ENCODE measurements at places on chromosomes 3 and 15.

GRCh38 chr3:108008931-108009639 is 81.7 kb downstream of the CD47 start:
- peak; percentile 91 for DNase-seq

- peak; percentile 65 for DNase-seq
Observed at GRCh38 chr3:13091898-13092611, 18.8 kb upstream of the IQSEC1 start.

DNA sequence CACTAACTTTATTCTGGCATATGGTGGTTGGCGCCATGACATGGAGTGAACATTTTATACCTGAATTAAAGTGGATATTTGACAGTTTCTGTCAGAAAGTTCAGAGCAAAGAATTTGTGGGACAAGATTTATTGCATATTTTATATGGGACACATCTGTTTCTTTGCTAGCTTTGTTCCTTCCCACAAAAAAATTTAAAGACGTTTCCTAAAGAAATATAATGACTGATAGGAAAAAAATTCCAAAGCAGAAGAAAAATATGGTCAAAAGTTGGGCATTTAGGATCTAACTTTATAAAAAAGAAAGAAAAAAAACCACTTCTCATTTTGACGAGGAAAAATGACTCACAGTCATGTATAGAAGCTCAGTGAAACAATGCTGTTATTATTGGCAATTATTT is 101.6 kb downstream of the GREM1 start:
- DNase-seq: peak; percentile 39

DNA sequence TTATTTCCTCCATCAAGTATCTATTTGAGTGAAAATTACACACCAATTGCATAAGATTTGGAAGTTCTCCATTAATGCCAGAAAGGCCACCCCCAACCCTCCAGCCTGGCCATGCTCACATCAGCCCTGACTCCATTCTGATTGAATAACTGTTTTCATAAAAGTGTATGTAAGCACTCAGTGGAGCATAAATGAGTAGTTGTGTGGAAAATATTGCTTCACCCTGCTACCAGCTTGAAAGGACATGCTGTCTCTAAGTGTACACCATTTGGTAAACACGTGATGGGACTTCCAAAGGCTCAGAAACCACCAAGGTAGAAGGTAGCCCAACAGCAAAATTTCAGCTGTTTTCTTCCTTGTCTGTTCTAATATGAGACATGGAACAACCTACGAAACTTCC is 393.8 kb downstream of the ZNF385D start:
- DNase-seq: no peak

DNA sequence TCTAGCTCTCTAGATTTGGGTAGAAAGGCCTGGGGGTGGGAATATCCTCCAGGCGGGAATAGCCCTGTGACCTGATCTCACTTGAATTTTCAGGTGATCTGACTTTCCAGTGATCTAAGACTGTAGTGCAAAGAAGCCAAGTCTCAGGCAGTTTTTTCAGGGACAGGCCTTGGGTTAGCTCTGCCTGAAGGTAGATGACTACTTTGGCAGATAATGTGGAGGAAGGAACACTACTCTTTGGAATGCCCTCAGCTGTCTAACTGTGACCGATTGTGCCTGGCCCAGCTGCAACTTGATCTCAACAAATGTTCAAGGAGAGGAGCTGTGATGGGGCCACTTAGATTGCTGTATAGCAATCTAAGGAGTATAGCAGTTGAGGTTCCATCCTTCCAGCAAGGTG is 193.7 kb downstream of the TCF12 start:
- peak; percentile 7 for DNase-seq

GRCh38 chr3:182327196-182327681 is 466.1 kb upstream of the ATP11B start:
- DNase-seq: no peak

DNA sequence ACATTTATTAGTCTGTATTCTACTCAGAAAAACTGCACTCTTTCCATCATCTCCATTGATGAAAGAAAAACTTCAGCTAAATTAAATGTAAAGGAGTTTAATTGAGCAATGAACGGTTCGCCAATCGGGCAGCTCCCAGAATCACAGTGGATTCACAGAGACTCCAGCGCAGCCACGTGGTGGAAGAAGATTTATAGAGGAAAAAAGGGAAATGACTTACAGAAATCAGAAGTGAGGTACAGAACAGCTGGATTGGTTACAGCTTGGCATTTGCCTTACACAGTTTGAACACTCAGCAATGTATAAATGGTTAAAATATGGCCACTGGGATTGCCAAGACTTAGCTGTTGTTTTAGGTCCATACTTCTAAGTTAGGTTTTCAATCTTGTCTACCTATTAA is 2.8 kb upstream of the SUCLG2 start:
- DNase-seq: no peak

DNA sequence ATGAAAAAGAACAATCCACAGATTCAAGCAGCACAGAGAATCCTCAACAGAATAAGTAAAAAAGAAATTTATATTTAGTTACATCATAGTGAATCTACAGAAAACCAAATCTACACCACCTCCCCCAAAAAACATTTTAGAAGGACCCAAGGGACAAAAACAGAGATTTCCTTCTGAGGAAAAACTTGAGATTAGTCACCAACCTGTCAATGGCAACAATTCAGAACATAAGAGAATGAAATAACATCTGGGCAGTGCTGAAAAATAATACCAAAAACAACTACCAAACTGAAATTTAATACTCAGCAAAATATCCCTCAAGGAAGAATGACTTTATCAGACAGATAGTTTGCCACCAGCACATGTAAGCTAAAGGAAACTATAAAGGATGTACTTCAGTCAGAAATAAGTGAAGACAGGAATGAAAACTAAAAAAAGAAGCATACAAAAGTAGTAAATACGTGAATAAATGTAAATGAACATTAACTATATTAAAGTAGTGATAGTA is 260.7 kb downstream of the ULK4 start:
- DNase-seq: no peak

DNA sequence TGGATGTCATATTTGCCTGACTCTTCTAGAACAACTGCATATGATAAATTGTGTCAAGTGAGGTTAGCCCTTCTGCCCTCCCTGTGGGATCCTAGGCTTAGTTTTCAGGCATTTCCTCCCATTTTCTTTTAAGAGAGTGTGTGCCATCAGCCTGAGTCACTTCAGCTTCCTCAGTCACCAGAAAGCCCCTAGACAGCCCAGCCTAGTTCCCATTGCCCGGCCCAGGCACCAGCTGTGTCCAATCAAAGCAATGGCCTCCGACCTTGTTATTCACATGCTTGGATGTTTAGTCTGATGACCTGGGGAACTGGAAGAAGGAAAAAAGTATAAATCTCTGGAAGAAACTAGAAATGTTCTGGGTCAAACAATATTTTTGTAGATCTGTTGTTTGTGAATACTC is 221.9 kb upstream of the LRIG1 start:
- peak; percentile 90 for DNase-seq

GRCh38 chr15:69755551-69756310 is 303.1 kb downstream of the RPLP1 start:
- DNase-seq: peak; percentile 12

GRCh38 chr3:106573605-106574004 is 704.8 kb upstream of the CBLB start:
- DNase-seq: no peak

DNA sequence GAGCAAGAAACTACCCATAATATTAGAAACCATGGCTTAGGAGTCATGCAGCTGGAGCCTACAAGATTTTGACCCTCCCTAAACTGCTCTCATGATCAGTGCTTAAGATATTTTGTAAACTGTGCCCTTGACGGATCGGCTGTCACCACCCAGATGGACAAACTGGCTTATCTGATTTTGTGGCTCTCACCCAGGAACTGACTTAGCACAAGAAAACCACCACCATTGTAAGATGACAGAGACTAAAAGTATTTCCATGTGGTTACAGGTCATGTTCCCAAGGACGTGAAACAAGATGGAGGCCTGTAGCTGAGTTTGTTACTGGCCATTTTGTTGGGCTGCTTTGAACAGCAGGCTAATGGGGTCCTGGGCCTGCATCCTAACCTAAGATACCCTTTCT is 940.9 kb downstream of the OTOL1 start:
- DNase-seq: peak; percentile 75

- no peak for DNase-seq
Observed at GRCh38 chr3:169400205-169400604, 263.3 kb downstream of the MECOM start.

- peak; percentile 49 for DNase-seq
Observed at GRCh38 chr3:44125246-44125645, 116.4 kb upstream of the TOPAZ1 start.

DNA sequence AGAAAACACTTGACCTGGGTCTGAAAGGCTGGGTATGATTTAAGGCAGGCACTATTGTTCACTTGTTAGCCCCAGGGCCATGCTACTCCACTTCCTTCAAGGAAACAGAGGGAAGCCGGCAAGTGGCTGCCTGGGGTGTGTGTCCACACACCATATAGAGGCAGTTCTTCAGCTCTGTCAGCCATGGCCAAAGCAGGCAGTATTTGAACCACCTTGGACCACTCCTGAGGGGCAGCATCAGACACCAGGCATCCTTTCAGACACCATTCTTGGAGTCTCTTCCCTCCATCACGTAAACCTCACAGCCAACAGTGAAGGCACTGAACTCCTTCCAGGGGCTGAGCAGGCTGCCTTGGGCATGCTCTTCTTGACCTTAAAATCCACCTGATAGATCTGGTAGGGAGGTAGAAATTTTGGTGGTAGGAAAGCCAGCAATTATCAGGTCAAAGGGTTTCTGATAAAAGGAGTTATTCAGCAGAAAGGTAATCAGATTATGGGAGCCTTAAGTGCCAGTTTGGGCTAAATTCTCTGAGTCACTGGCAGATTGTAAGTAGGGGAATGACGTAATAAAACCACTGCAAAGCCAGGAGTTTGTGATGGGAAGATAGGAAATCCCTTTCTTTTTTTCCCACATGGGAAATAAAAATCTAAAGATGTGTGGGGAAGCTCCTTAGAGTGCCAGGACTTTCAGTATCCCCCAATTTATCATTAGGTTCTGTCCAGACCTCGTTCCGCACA is 20.2 kb downstream of the TGFBR2 start:
- peak; percentile 75 for DNase-seq

DNA sequence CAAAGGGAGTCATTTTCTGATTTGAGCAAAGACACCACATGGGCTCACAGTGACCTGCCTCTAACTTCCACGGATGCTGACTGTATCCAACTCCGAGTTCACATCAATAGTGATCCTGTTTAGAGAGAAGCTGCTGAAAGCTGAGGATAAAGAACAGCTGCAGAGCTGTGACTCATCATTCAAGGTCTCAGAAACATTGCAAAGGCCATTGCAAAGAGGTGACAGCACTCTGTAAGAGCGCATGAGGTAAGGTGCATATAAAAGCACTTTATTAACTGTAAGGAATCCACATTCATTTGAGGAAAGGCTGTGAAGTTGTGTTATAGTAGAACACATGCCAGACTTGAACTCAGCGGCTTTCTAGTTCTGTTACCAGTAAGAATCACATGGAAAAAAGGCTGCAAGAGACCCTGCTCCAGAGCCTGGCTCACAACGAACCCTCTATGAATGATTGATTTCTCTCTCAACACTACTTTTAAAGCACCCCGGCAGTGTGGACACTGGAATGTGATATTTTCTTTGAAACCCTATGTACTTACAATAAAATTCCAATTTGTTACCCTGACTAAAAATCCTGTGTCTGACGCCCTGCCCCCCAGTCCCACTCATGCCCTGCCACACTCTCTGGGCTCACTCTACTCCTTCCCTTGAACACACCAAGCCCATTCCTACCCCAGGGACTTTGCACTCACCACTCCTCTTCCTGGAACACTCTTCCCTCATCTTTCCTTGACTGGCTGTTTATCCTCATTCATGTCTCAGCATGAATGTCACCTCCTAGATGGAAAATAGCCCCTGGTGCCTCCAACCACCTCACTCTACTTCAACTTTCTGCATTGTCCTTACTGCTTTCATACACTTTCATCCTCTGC is 111.2 kb downstream of the LSM3 start:
- DNase-seq: peak; percentile 84

DNA sequence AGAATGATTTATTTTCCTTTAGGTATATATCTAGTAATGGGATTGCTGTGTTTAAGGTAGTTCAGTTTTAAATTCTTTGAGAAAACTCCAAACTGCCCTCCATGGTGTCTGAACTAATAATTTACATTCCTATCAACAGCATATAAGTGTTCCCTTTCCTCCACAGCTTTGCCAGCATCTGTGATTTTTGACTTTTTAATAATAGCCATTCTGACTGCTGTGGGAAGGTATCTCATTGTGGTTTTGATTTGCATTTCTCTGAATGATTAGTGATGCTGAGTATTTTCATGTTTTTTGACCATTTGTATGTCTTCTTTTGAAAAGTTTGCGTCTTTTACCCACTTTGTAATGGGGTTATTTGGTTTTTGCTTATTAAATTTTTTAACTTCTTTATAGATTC is 571.6 kb upstream of the CCDC54 start:
- DNase-seq: no peak

GRCh38 chr3:48899273-48899672 is 591 bp upstream of the SLC25A20 start:
- no peak for DNase-seq

DNA sequence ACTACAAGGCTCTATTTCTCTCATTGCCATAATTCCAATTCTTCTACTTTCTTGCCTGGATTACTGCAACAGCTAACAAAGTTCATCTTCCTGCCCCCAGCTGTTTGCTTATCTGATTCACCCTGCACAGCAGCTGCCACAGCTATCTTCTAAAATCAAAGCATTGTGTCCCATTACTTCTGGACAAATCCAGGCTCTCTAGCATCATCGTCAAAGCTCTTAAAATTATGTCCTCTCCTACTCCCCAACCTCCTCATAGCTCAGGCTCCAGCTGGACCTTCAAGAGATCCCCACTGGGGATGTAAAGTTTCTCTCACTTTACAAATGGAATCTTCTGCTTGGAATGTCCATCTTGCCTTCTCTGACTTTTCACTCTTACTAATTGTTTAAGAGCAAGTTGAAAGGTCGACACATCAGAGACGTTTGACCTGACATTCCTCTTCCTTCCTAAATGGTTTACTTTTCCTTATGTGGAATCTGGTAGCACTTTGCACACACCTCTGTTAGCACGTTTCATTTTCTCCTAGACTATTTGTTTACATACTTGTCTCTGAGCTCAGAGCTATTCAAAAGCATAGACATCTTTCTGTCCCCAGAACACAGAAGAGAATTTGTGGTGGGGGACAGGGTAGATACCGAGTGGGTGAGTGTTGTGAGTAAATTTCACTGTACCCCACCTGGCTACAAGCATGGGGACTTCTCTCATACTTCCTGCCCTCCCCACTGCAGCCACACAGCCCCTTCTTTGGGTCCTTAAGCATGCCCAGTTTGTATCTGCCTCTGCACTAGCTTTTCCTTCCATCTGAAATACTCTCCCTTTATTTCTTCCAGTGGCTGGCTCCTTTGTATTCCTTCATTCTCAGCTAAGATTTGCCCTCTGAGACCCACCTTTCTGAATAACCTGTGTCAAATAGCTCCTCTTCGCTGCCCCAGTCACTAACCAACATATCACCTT is 77.9 kb downstream of the SERPINI1 start:
- DNase-seq: no peak

DNA sequence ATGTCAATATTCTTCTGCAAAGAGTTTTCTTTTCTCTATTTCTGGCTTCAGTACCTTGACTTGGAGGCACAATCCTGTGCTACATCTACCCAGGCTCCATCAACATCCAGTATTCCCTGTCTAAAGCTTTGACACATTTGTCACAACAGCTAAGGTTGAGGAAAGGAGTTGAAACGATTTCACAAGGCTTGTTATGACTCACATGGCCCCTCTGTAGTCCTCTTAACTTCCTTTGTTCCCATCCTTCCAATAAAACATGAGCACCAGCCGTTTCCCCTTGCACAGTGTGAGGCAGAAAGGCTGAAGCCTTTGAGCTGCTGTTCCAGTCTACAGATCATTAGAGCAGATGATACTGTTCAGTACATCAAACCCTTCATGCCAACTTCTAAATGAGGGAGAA is 163.0 kb upstream of the TMCO5A start:
- peak; percentile 60 for DNase-seq

GRCh38 chr15:73436613-73437012 is 6.4 kb upstream of the REC114 start:
- DNase-seq: no peak
